ENCODE measurements at places on chromosomes 7 and 10. TPM values are rescaled to one million over a fixed set of nuclear protein-coding genes. Genes with fewer than 3 reads are reported as not detected.

DNA sequence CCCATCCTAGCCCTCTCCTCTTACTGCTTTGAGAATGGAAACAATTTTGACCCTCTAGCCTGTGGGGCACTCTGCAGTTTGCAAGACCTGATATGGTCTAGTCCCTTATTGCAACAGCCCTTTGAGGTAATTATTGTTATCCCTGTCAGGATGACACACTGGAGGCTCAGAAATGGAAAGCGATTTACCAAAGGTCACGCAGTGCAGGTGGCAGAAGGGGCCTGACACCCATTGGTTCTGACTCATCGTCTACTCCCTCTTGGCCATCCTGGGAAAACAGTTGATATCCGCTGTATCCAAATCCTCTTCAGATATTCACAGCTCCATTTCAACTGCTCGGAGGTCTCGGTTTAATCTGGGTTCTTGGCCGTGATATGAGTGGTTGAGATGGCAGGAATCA lies 44.7 kb upstream of the AQP1 start:
- peak; percentile 32 for DNase-seq

DNA sequence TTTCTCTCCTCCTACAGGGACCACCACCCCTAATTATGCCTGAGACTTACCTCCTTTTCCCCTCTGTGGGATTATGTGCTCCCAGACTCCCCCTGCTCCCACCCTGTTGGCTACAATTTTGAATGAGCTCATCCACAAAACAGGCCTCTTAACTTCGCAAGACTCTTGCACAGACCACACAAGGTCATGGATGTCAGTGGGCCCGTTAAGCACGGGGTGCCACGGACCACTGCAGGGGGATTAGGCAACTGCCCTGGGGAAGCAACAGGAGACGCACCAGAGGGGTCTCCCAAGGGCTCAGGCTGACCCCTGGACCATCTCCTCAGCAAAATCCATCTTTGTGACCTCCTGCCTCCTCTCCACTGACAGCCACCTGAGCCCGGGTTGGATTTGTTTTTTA lies 42.1 kb upstream of the COL13A1 start:
- no peak for DNase-seq

GRCh38 chr7:130904031-130904757 lies 170.2 kb upstream of the KLF14 start:
- peak; percentile 96 for DNase-seq

DNA sequence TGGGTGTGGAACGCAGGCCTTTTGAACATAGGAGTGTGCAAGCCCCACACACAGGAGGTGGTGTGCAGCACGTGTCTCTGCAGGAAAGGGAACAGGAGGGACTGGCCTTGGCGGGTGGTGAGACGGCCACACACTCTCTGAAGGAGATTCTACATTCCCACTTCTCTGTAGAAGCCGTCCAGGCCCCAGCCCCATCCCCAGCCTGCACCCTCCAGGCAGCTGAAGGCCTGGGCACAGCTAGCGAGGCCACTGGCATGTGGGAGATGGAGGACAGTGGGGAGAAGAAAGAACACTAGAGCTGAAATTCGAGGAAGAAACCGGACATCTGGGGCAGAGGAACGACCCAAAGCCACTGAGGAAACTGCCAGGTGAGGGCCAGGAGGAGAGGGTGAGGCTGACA lies 507.3 kb downstream of the DNAJB6 start:
- no peak for DNase-seq

- no peak for DNase-seq
These were observed 227.2 kb downstream of the NSUN6 start for GRCh38 chr10:18424200-18424599.

GRCh38 chr7:157001920-157002818 lies 8.3 kb downstream of the MNX1 start:
- DNase-seq, result no peak

GRCh38 chr10:14474656-14475055 lies 143.9 kb upstream of the FRMD4A start:
- DNase-seq, result no peak

GRCh38 chr10:59266321-59266720 lies 89.9 kb downstream of the PHYHIPL start:
- DNase-seq, result no peak

- peak; percentile 66 for DNase-seq
These were observed 106.8 kb downstream of the ANK3 start for GRCh38 chr10:60282771-60283353.

DNA sequence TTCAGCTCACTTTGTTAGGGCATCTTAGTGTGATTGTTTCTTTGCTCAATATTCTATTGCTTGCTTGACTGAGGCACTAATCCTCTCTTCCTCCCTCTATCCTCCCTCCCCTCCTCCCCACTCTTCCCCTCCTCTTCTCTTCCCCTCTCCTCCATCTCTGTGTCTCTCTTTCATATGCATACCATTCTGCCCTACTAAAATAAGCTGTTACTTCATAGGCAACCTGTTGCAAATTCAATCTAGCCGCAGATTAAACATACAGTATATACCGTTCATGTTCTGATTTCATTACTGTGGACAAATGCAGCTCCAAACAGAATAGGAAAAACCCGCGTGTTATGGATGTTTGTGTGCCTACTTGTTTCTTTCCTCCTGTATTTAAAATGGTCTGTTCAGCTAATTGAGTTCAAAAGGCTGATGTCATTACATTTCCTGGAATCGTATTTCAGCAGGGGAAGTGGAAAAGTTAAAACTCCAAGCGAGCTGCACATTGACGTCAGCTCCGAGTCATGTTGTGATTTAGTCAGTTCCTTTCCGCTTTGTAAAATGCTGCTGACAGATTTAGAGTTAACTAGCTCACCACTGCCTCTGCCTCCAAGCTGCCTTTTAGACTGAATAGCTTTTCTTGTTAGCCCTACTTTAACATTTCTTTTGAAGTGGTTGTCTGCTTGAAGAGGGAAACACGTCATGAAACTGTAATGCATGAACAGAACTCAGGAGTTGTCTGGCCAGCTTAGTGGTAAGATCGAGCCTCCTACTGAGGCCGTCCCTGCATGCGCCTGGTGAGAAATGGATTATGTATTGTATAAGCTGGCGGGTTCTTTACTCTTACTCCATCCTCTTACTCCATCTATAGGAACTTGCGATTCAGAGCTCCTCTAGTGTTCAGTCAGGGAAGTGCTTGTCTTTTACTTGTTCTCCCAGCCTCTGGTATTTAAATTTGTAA lies 69.0 kb downstream of the CREM start:
- peak; percentile 86 for DNase-seq

DNA sequence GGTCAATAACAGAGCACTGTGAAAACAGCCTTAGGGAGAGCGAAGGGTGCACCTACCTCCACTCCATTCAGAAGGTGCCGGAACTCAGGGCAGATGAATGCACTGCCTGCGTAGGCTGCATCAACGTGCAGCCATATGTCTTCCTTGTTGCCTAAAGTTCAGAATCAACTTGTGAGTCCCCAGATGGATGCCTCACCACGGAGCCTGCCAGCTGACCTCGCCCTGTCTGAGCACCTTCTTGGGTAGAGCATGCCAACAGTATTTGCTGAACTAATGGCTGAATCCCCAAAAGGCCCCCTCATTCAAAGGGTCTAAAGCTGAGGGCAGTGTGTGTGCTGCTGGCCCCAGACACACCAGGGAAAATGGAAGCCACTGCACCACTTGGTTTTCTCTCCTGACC lies 48.9 kb upstream of the FIGNL1 start:
- no peak for DNase-seq

GRCh38 chr7:27992755-27993493 lies 187.7 kb downstream of the JAZF1 start:
- DNase-seq, result no peak

- no peak for DNase-seq
These were observed 31.4 kb upstream of the KMT2C start for GRCh38 chr7:152467225-152467624.

DNA sequence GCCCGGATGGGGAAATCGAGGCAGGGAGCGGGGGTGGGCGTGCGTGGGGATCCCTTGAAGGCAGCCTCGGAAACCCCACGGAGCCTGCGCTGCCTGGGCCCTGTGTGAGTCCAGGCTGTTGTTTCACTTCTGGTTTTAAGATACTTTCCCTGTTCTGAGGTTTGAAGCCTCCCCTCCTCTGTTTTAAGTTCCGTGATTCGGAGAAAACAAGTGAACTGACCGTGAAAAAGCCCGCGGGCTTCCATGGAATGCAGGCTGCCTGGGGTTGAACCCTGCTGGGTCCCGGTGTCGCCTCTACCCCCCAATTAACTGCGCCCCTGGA lies 401 bp downstream of the LRRC27 start:
- DNase-seq, result no peak

- peak; percentile 54 for DNase-seq
These were observed 62.1 kb upstream of the ZNF746 start for GRCh38 chr7:149559711-149560110.

FAM20C gene
- 48.9 TPM for total RNA-seq

ODAD2 gene
- 1.9 TPM for total RNA-seq

FXYD4 gene
- not detected for total RNA-seq

BTBD16 gene
- total RNA-seq, result not detected

DNAJC12 gene
- 3.4 TPM for total RNA-seq

NUTM2A gene
- 0.17 TPM for total RNA-seq

LRRC17 gene
- total RNA-seq, result 88.4 TPM

STEAP1 gene
- 24.9 TPM for total RNA-seq

CDNF gene
- total RNA-seq, result not detected

PRPS1L1 gene
- not detected for total RNA-seq

ACTL6B gene
- total RNA-seq, result not detected

SPDYE2 gene
- not detected for total RNA-seq
